ENCODE measurements at places on chromosomes 3 and 15.

- no peak for DNase-seq
Observed at GRCh38 chr3:140424211-140424610, 253.7 kb upstream of the TRIM42 start.

GRCh38 chr3:160005004-160005403, 16.4 kb downstream of the IL12A start:
- DNase-seq, result no peak

GRCh38 chr3:149010504-149010951, 19.2 kb downstream of the GYG1 start:
- no peak for DNase-seq

DNA sequence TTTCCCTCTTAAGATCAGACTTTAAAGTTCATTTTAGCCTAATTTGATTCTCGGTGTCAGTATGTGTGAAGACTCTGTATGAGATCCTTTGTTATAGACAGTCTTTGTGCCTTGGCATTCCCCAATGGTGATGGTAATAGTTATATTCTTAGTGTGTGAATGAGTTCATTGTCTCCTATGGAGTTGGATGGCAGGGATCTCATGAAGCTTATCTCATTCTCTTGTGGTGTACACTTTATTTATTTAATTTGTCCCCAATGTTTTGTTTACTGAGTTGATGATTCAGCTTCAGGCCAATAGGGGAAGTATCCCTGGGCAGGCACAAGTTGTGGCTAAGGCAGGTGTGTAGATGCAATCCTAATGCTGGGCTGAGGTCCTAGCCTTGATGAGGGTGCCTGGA, 222.0 kb upstream of the DPPA4 start:
- no peak for DNase-seq

- DNase-seq, result no peak
Observed at GRCh38 chr15:65154720-65155119, 21.1 kb upstream of the PDCD7 start.

GRCh38 chr15:63938486-63939061, 104.8 kb upstream of the HERC1 start:
- no peak for DNase-seq

DNA sequence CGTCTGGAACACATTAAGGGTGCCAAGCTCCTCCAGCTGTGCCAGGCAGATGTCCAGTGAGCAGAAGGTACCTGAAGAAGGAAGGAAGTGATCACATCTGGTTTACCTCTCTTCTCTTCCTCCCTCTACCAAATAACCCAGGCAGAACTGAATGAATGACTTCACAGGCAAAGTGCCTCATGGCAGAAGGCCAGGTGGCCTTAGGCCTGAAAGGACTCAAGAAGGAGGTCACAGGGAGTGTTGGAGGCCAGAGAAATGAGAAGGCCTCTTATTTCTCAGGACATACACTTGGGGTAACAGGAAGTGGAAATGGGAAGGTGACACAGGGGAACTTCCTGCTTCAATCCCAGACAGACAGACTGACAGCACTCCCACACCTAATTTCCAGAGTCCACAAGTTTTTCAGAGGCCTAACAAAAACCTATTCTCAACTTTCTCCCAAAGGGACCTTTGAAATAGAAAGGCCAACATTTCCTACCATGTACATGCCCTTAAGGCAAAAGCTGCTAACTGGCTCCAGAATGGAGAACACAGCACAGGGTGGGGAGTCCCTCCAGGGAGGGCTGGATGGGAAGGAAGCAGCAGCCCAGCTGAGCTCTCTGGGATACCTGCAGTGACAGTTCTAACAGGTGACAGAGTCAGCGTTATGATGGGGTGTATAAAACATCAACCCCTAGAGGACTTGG, 17.6 kb upstream of the SIN3A start:
- DNase-seq, result no peak
